ENCODE measurements at places on chromosomes 5 and 9. TPM values are rescaled to one million over a fixed set of nuclear protein-coding genes. Genes with fewer than 3 reads are reported as not detected.

B4GALT7 gene
- total RNA-seq: 20.9 TPM

DMRT3 gene
- not detected for total RNA-seq

IL17B gene
- not detected for total RNA-seq

PANK3 gene
- 17.3 TPM for total RNA-seq

LECT2 gene
- not detected for total RNA-seq

GABBR2 gene
- 0.08 TPM for total RNA-seq

SURF1 gene
- total RNA-seq: 41.8 TPM

CTXN3 gene
- not detected for total RNA-seq

PCDHB14 gene
- total RNA-seq: 0.08 TPM

MBLAC2 gene
- total RNA-seq: 3.1 TPM

CDH18 gene
- not detected for total RNA-seq

TXN gene
- total RNA-seq: 1,209 TPM

RANBP3L gene
- total RNA-seq: not detected

CDC20B gene
- not detected for total RNA-seq

FANCG gene
- total RNA-seq: 50.4 TPM

GALNT12 gene
- total RNA-seq: 5.1 TPM

VAV2 gene
- total RNA-seq: 39.3 TPM

RNF38 gene
- 8.9 TPM for total RNA-seq

SIT1 gene
- total RNA-seq: not detected

RMND5B gene
- total RNA-seq: 27.2 TPM

BHMT2 gene
- not detected for total RNA-seq

ADGRD2 gene
- not detected for total RNA-seq

TMC1 gene
- total RNA-seq: 0.20 TPM

OLFML2A gene
- 21.6 TPM for total RNA-seq

PTPRD gene
- 0.49 TPM for total RNA-seq

COL15A1 gene
- 0.39 TPM for total RNA-seq

CAMK4 gene
- total RNA-seq: not detected

PPWD1 gene
- 17.7 TPM for total RNA-seq

LCN2 gene
- total RNA-seq: 2.8 TPM

NLN gene
- 49.5 TPM for total RNA-seq

Data from A549 treated with RU486 at 1 μM for 4 hours (cell line).